WTC11 (cell line): ENCODE measurements at places on chromosomes 12 and 14. TPM values are rescaled to one million over a fixed set of nuclear protein-coding genes. Genes with fewer than 3 reads are reported as not detected.

DNA sequence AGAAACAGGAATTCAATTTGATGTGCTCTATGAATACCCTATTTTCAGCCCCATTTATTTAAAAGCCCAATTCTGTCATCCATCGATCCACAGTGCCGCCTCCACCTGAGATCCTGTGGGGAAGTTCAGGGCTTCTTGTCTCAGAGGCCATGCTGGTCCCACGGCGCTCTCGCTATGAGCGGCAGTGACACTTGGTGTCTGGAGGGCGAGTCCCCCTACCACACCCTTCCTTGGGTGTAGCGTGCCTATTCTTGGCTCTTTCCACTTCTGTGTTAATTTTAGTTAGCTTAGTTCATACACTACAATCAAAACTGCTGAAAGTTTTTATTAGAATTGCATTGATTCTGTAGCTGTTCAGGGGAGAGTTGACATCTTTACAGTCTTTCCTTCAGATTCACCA, 73.8 kb downstream of the DDX51 start:
- DNase-seq = no peak
- no peak overlapping the region for H3K4me3 ChIP-seq
- H3K27me3 ChIP-seq = no peaks in the 10 kb centered on the region
- H3K36me3 ChIP-seq = peaks cover 55% of the 10 kb centered on the region
- no peaks in the 10 kb centered on the region for H3K4me1 ChIP-seq

Gene SMIM41
- total RNA-seq = 0.14 to 0.21 TPM in 2 of 3 replicates, not detected in the other

DNA sequence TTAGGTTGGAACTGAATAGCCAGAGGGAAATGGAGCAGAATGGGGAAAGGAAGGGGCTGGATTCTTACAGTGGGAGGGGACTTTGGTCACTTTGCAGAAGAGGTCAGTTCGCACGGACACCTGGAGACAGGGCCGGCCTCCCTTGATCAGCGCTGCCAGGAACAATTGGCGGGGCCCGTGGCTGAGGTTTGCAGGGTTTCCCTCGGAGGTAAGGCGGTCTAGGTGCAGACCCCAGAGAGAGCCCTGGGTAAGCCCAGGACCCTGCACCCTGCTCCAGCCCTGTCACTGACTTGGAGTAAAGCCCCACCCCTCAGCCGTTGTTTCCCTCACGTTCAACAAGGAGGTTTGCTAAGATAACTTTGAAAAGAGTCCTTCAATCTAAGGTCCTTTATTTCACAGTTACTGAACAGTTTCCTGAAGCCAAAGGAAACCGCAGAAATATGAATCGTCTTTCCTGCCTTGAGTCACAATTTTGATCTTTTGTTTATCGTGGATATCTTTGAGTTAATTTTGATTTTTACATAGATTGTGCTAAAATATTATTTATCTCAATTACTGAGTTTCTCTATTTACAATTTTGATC, 231.4 kb upstream of the RTL1 start:
- H3K27me3 ChIP-seq = no peaks in the 10 kb centered on the region
- no peaks in the 10 kb centered on the region for H3K4me1 ChIP-seq
- no peaks in the 10 kb centered on the region for H3K36me3 ChIP-seq
- H3K27ac ChIP-seq = no peak overlapping the region

Gene ZNF705A
- not detected in 3 replicates for total RNA-seq

DNA sequence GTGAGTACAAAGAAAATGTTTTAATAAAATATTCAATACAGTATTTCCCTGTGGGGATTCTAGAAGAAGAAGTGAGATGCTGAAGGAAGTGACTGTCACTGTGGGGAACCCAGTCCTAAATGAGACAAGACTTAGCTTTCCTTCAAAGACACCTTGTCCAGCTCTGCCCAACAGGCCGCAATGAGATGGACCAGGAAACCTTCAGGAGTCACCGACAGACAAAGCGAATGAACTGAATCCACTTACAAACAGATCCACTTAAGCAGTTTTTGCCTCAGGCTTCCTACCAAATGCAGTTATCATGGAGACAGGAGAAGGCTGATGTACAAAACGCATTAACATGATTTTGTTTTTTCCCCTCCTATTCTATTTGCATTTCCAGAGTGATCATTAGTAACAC, 9.6 kb downstream of the KCNJ8 start:
- H3K4me3 ChIP-seq = no peak overlapping the region
